Adipocyte (in vitro differentiated cells): ENCODE measurements at places on chromosomes 7 and 10.

DNA sequence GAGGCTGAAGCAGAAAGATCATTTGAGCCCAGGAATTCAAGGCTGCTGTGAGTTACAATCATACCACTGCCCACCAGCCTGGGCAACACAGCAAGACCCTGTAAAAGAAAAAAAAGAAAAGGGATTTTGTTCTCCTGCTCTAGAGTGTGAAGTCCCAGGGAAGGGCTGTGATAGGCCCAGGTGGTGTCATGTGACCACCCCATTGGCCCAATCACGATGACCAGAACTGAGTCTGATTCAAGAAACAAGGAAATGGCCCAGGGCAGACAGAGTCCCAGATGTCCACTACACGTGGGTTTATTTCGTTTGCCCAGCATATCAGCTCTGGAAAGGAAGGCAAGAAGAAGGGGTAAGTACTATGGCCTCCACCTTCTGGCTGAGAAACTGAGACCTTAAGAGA, 81.3 kb upstream of the CUX1 start:
- no peak for DNase-seq

- no peak for DNase-seq
Observed at GRCh38 chr7:114741911-114742310, 180.0 kb upstream of the MDFIC start.

DNA sequence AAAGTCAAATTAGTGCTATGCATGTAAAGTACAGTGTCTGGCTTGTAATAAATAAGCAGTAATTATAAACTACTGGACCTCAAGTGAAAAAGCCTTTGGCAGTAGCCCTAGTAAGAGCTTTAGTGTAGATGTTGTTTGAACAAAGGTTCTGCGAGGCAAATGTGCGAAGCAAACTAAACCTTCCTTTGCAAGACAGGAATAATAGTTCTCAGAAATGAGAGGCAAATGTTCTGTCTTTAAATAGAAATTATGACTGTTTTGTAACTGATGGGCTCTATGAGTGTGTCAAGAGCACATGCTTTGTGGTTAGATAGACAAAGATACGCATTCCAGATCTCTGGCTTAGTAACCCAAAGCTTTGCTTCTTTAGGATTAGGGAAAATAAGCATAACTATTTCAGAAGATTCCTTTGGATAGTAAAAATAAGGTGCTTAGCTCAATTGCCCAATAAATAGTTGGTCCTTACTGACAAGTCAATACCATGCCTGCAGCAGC, 169.2 kb upstream of the CDC14C start:
- no peak for DNase-seq

- no peak for DNase-seq
Observed at GRCh38 chr10:10598297-10598696, 419.4 kb upstream of the CELF2 start.

- DNase-seq = no peak
Observed at GRCh38 chr7:144842377-144842851, 6.6 kb upstream of the TPK1 start.

- no peak for DNase-seq
Observed at GRCh38 chr10:95496246-95496911, 64.8 kb downstream of the SORBS1 start.

GRCh38 chr10:124562425-124563060, 100.9 kb downstream of the LHPP start:
- no peak for DNase-seq

DNA sequence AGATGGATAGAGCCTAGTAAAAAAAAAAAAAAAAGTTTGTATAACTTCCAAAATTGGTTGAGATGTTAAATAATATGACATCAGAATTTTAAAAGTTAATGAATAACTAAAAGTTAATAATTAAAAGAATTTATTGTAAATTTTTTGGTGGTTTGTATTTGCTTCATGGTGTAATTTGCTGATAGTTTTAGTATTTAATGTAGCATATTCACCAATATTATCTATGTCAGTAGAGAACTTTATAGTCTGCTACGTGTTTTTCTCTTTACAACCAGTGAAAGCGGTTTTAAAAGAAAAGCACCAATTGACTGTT, 51.8 kb upstream of the STEAP4 start:
- DNase-seq = no peak

DNA sequence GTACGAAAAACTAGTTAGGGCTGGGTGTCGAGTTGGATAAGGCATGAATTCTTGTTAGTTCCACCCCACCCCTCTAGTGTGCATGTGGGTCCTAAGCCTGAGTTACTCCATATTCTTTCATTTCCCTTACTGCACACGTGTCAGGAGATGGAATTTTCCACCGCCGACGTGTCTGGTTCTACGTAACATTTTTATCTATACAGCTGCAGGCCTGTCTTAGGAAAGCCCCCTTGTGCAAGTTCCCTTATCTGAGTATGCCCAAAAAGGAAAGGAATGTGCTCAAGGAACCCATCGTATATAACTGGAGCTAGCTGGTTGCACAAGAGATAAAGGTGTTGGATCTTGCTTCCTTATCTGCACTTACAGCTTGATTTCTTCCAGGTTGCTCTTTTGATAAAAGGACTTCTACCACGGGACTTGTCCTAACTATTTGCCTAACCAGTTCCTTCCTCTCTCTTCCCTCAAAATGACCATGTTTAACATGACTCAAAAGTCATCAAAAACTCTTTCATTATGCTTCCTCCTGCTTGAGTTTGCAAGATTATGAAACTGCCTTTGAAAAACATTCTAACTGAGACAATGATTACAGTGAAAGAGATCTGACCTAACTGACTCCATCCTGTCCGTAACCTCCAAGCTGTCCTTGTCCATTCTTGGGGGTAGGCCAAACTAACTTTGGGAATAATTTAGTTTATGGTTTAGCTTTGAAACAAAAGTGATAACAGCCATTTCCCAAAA, 181.4 kb downstream of the AKR1D1 start:
- DNase-seq = no peak

- DNase-seq = no peak
Observed at GRCh38 chr7:157265051-157265450, 71.8 kb upstream of the DNAJB6 start.

- peak; percentile 92 for DNase-seq
Observed at GRCh38 chr10:5945561-5946418, 31.6 kb downstream of the IL15RA start.

- DNase-seq = no peak
Observed at GRCh38 chr7:87448388-87448787, 27.1 kb downstream of the ABCB4 start.

DNA sequence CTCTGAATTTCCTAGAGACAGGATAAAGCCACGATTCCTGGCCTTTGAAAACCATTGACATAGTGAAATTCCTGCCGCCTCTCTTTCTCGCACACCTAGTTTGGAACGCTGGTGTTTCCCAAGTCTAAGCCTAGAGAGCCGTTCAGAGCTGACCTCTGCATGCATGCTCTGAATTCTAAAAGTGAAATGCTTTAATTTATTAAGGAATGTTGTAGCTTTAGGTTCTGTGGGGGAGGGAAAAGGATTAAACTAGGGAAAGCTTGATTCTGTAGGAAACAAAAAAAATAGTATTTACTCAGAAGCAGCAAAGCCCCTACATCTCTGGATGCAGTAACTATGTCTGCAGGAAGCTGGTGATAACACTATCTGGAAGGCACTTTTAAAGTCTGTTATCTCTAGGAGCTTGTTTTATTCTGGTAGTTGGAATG, 27.3 kb downstream of the PFKP start:
- DNase-seq = no peak

DNA sequence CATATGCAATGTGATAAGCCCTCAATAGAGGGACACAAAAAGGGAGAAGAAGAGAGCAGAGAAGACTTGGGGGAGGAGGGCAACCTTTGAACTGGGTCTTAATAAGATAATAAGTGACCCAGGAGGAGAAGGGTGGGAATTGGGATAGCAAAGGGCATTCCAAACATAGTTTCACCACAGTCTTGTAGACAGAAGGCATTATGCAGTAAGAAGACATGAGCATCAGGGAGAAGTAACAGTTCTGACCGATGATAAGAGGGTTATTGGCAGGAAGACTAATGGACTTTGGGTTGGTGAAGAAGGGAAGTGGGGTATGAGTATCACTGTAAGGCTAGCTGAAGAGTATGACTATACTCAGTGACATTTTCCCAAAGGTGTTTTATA, 63.6 kb downstream of the TES start:
- no peak for DNase-seq

DNA sequence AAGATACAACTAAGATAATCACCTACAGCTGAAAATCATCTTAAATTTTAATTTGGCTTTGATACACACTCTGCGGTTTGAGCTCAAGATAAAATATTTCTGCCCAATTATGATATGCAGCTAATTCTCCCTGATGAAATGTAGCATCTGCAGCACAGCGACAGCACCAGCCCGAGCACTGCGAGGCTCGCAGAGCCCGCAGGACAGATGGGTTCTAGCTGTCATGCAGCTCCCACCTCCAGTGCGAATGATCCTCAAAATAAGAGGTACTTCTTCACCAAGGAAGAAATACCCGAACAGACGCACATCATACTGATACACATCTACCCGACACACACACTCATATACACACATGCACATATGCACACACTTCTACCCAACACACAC, 457.6 kb downstream of the PTPRN2 start:
- no peak for DNase-seq

- no peak for DNase-seq
Observed at GRCh38 chr10:4243169-4243568, 458.2 kb upstream of the KLF6 start.

DNA sequence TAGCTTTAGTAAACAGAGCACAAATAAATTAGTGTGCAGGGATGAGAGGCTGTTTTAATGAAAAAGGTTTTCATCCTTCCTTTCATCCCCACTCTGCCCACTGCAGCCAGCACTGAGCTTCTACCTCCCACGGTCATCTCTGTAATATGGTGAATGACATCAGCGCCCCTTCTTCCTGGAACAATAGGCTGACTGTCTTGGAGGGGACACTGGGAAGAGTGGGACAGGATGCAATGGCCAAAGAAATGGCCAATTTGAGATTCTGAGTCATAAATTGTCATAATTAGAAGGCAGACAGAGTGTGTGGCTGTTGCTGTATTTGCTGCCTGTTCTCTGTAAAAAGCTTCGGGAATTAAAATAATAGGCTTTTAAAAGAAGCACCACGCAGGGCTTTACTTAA, 126.7 kb upstream of the CALN1 start:
- DNase-seq = no peak

DNA sequence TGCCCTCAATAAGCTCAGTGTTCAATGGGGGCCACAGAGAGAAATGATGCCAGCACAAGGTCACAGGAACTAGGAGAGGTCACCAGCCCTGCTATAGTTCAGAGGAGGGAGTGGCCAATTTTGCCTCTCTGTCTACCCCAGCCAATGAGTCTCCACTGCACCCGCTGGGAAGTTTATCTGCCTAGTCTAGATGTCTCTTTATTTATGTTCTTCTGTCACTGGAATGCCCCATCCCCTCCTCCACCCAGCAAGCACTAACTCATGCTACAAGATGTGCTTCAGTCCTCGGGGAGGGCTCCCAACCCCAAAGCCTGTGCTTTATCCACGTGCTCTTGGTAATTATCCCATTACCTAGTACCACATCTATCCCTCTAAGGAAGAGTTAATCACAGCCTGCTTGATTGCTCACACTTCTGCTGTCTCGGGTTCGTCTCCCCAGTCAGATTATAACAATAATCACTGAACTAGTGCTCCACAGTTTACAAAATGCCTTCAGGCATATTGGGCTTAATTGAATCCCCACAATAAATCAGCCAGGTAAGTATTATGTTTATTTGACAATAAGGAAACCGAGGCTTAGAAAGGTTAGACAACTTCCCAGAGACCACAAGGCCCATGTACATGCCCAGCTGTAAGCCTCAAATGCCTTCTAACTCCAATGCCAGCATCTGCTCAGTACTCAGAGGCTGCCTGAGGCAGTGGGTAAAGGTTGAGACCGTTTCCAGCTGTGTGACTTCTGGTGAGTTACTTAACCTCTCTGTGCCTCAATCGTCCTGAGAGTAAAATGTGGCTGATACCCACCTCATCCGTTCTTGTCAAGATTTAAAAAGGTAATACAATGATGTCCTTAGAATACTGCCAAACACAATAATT, 3.9 kb downstream of the HIP1 start:
- DNase-seq = no peak

DNA sequence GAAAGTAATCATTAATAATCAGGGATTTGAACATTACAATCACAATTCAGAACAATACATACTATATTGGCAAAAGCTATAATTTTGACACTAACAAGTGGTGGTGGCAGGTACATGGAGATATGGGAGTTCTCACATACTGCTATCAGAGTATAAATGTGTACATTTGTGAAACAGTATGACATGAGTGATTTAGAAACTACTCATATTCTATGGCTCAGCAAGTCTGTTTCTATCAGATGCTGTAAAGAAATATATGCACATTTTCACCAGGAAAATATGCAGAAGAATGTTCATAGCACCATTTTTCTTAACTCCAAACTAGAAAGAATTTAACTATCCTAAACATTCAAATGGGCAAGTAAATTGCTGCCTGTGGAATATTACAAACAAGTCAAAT, 620.0 kb downstream of the SH2D4B start:
- no peak for DNase-seq

GRCh38 chr10:10772411-10772810, 245.3 kb upstream of the CELF2 start:
- DNase-seq = no peak

- peak; percentile 87 for DNase-seq
Observed at GRCh38 chr7:94087664-94088352, 83.7 kb upstream of the BET1 start.

- DNase-seq = no peak
Observed at GRCh38 chr10:8873310-8873709, 818.8 kb downstream of the GATA3 start.

DNA sequence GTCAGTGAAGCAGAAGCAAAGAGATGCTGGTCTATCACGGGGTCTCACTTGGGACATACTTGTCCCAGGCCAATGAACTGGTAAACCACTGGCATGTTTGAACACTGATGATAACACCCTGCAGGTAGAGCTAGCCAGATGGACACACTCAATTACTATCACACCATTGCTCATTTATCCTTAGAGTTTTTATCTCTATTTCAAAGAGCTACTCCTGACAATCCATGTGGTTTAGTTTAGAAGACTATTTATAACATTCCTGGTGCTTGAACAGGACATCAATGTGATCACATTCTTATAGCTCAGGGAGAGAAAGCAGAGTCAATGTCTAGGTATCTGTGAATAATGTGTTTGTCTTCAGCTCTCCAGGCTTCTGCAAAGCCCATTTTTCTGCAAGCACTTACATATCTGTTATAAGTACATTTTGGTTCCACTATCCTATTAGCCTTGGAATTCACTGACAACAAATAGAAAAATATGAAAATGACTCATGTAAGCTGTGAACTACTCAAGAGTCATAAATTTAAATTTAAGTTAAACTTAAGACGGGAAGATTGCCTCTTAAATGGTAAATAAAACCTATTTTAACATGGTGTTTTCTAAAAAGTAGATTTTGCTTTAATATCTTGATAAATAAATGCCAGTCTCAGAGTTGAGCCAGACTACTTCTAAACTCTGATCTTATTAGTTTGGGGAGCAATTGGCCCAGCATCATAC, 106.7 kb upstream of the MBL2 start:
- DNase-seq = no peak

DNA sequence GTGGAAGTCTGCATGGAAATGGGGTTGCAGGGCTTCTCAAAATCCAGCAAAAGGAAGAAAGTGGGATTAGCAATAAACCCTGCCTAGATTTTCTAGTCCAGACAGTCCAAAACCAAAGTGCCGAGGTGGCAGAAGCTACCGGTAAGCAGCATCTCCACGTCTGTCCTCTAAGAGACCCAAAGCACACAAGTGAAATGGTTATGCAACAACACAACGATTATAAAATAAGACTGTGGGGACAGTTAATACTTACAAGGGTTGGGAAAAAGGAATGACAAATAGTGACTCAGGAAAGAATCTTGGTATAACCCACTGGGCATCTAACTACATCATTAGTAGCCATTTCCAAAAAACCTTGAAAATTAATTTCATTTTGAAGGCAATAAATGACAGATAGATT, 24.7 kb downstream of the CREB3L2 start:
- no peak for DNase-seq
